ENCODE measurements at places on chromosomes 7 and 10. TPM values are rescaled to one million over a fixed set of nuclear protein-coding genes. Genes with fewer than 3 reads are reported as not detected.

DNA sequence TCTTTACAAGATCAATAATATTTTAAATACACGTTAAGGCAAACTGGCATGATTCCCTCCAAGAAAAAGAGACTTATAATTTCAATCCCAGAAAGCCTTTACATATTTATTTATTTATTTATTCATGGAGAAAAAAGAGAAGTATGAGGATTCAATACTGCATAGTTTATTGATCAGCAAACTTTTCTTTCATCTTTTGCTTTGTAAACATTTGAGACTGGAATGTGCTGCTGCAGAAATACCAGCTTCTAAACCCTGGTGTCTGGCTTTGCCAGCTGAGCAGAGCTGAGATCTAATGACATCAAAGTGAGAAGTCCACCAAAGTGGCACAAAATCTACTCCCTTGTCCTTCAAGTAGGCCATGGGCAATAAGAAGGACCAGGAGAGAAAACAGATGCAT lies 93.7 kb upstream of the STK17A start:
- DNase-seq, result no peak

- no peak for DNase-seq
Observed at GRCh38 chr10:59033622-59034021, 142.8 kb upstream of the PHYHIPL start.

GRCh38 chr10:29078919-29079318 lies 210.0 kb upstream of the LYZL1 start:
- no peak for DNase-seq

DNA sequence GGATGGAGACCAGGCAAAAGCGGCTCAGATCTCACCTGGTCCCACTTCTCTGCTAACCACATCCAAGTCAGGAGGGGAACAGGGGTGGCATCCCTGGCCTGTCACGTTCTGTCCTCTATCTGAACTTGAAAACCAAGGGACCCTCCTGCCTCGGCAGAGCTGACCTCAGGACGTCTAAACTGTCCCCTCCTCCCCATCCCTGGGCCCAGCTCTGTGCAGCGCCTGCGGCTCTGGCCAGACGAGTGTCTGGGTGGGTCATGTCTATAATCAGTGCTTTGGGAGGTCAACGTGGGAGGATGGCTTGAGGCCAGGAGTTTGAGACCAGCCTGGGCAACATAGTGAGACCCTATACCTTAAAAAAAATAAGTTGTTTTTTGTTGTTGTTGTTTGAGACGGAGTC lies 70.0 kb upstream of the ZNF479 start:
- DNase-seq, result no peak

GRCh38 chr10:12801214-12802087 lies 200.1 kb downstream of the CCDC3 start:
- DNase-seq, result no peak

DNA sequence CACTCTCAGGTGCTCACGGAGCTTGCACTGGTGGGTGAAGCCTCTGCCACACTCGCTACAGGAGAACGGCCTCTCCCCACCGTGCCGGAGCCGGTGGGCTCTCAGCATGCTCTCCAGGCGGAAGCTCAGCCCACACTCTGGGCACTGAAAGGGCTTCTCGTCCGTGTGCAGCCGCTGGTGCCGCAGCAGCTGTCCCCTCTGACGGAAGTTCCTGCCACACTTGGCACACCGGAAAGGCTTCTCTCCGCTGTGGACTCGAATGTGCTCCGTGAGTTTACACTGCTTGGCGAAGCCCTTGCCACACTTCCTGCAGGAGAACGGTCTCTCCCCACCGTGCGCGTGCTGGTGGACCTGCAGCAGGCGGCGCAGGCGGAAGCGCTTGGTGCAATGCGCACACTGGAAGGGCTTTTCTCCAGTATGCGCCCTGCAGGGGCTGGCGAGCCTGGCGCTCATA lies 19.3 kb downstream of the ZNF786 start:
- DNase-seq, result no peak

DNA sequence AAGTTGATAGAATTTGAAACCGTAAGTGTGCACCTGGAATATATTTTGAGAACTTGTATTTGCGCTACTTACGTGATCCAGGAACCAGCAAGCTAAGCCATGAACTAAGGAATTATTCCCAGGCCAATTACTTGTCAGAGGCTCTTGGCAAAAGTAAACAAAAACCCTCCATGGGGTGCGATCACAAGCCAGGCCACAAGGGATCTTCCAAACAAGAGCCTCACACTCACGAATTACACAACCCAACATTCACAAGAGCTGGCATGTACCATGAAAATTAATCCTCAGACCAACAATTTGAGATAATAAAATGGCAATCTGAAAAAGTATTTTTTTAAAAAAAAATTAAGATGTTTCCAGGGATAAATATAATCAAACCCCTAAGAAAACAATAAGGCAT lies 467.0 kb upstream of the AKR1E2 start:
- DNase-seq, result no peak

- DNase-seq, result peak; percentile 73
Observed at GRCh38 chr10:75400771-75401568, 594 bp downstream of the ZNF503 start.

DNA sequence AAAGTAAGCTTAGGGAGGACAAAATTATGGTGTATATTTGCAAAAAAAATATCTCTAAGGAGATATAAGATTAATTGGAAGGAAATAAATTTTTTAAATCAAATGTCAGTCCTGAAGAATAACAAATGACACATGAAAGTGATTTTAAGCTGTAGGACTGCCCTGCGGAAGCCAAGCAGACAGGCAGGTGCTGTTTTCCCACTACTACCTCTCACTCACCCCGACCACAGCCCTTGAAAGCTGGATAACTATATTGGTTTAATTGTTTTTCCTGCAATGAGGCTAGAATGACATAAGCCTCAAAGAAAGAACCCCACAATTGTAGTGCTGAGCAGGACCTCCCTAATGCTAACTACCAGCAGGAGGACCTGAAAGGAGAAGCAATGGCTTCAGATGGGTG lies 68.6 kb upstream of the VIPR2 start:
- no peak for DNase-seq

DNA sequence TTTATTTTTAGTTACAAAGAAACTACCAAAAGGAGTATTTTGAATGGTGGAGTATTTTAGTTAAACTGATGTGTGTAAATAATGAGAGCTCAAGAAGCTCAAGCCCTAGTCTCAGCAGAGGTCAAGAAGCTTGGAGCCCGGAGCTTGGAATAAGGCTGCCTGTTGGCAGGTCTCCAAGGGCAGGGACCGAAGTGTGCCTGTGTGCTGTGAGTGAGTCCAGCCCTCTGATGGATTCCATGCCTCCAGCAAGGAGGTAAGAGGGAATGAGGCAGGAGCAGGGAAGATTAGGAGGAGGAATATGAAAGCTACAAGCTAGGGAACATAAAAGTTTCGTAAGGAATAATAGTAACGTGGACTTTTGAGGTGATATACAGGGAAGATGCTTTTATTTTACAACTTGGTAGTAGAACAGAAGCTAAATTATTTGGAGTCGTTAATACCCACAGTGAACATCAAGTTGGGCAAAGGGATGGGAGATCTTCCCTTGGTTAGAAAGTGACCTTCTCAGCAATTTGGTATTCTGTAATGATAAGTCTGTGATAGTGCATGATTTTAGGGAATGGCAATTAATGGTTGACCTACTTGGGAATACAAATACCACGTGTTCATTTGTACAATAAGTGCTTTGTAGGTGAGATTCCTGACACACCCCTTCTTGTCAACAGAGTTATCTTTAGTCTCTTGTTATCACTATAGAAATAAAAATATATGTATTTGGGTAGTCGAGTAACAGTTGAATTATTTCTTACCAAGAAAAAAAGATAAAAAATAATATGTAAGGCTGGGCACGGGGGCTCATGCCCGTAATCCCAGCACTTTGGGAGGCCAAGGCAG lies 4.6 kb downstream of the SEC23IP start:
- DNase-seq, result no peak

GRCh38 chr7:13988065-13988464 lies 1.4 kb downstream of the ETV1 start:
- no peak for DNase-seq

GRCh38 chr10:12299222-12299965 lies 50.0 kb upstream of the CAMK1D start:
- DNase-seq, result no peak

- no peak for DNase-seq
Observed at GRCh38 chr7:142024547-142024946, 28.9 kb downstream of the MGAM start.

DNA sequence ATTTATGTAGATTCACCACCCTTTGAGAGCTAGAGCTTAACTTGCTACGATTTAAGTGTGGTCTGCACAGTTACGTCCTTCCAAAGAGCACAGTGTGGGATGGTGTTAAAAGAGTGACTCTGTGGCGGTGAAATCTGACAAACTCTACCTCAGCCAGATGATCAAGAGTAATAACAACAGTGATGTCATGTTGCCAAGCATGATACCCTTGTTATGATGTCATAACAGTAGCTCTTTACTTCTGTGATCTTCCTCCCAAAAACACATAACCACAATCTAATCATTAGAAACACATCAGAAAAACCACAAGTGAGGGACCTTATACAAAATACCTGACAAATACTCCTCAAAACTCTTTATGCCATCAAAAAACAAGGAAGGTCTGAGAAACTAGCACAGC lies 649.3 kb downstream of the POM121L12 start:
- no peak for DNase-seq

GRCh38 chr7:17713584-17713983 lies 226.7 kb downstream of the SNX13 start:
- DNase-seq, result no peak

DNA sequence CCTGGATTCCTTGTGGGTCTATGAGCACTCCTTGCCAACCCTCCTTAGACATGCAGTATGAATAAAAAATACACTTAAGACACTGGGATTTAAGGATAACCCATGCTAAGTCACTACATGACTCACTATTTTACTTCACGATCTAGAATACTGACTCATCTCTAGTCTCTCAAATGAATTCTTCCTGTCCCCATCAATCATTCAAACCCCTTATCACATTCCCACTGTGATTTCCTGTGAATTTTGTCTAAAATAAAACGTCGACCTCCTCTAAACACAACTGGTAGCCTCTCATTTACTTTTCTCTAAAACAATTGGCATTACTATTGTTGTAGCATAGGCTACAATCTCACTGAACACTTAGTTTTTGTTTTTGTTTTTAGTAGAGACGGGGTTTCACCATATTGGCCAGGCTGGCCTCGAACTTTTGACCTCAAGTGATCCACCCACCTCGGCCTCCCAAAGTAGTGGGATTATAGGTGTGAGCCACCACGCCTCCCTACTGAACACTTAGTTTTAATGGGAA lies 3.9 kb upstream of the IQUB start:
- DNase-seq, result no peak

- no peak for DNase-seq
Observed at GRCh38 chr10:112843623-112844022, 106.4 kb upstream of the TCF7L2 start.

- DNase-seq, result peak; percentile 42
Observed at GRCh38 chr10:44384601-44385025, 284 bp downstream of the CXCL12 start.

DNA sequence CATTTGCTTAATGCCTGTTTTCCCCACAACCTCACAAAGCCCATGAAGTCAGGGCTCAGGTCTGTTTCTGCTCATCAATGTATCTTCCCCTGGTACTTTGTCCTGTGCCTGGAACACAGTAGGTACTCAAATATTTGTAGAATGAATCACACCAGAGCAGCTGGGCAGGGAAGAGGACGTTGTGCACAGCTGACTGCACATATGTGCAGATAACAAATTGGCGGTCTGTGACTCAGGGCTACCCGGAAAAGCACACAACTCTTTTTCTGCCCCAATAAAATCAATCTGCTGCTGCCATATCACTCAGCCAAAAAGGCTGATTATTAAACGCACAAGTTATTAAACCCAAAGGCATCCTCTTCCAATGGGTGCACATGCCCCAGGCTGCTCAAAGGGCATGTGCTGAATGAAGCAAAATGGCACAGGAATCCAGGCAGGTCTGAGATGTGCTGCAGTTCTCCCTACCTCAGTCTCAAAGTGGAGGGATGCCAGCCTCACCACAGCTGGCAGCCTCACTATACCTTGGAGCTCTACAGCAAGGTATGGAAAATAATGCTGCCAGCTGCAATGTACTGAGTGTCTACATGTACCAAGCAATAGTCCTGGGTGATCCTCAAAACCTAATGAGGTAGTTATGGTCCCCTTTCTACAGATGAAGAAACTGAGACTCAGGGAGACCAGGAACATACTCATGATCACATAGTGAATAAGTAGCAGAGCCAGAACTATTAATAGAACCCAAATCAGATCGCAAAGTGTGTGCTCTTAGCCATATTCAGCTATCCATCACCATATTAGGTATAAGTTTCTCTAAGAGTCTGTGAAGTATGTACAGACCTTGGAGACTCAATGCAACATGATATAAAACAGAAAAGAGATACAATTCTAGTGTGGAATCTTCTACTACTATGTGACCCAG lies 43.4 kb downstream of the SORBS1 start:
- DNase-seq, result peak; percentile 59

GRCh38 chr7:146116521-146117222 lies at the start of gene CNTNAP2:
TSS of gene CNTNAP2 (plus strand) at chr7:146116801. CDS start at chr7:146116877, 76 bp downstream.
- no peak for DNase-seq

DNA sequence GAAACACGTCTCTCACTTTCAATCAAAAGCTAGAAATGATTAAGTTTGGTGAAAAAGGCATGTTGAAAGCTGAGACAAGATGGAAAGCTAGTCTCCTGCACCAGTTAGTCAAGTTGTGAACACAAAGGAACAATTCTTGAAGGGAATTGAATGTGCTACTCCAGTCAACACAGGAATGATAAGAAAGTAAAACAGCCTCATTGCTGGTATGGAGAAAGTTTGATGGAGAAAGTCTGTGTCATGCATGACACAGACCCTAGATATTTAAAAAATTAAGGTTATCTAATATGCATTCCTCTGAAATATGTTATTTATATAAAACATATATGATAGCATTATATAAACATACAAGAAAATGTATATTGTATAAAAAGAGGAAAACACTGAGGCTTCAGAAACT lies 699.4 kb upstream of the FZD8 start:
- DNase-seq, result no peak

- no peak for DNase-seq
Observed at GRCh38 chr10:36094096-36094495, 452.0 kb upstream of the FZD8 start.

DNA sequence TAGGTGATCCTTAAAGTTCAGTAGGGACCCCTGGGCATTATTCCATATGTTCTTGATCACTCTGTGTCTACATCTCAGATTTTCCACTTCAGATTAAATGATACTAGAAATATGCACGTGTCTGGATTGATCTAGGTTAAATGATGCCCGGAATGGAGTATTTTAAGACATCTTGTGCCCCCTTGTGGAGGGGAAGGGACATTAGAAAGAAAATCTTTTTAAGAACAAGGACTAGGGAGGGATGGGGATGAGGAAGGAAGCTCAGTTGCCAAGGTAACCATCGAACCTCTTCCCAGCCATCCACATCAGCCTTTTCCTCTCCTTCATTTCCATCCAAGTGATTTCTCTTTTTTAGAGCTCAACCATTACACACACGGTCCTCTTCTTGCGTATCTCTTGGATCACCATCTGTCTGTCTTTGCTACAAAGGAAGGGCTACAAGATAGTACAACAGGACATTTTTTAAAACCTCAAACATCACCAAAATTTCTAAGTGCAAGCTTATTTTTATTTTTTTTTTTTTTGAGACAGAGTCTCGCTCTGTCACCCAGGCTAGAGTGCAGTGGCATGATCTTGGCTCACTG lies 40.5 kb downstream of the PRSS2 start:
- DNase-seq, result peak; percentile 31

The INTS15 gene
- 38.0 TPM for total RNA-seq

The ATP6V0A4 gene
- total RNA-seq, result 1.2 TPM

The AOAH gene
- 12.3 TPM for total RNA-seq

The MAD1L1 gene
- total RNA-seq, result 41.4 TPM

The PTPRZ1 gene
- 0.26 TPM for total RNA-seq

The DYDC2 gene
- total RNA-seq, result not detected

The SUN3 gene
- not detected for total RNA-seq

The AKR1D1 gene
- total RNA-seq, result not detected

The FAM3C gene
- 64.1 TPM for total RNA-seq
